ENCODE measurements at places on chromosomes 7 and 10. TPM values are rescaled to one million over a fixed set of nuclear protein-coding genes. Genes with fewer than 3 reads are reported as not detected.

- no peak for DNase-seq
These were observed 4.1 kb downstream of the IL6 start for GRCh38 chr7:22730921-22731654.

DNA sequence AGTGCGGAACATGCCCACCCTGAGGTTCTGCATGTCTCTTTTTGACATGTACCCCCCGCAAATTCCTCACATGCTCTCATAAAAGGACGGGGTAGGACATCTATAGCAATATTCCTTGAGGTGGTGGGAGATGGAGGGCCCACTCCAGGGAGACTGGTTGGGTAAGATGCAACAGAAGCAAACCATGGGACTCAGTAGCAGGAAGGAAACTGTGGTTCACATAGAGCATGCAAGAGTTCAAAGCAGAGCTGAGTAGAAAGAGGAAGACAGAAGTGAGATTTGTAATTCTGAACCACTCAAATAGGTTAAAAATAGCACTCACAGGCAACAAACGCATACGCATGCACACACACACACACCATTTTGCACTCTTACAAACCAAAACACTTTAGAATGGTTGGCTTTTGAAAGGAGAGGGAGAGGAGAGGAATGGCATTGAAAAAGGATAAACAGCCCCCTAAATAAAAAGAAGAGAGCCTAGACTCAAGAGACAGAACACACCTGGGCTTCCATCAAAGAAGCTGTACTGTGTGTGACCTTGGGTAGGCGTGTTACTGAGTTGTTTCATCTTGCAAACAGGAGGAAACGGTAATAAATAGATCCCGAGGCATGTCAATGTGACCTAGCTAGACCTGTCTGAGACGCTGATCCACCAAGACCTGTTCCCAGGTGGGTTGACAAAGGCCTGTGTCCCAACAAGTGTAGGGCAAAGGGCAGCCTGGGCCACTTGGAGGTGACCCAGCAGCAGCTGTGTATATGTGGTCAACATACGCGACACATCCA, 77.6 kb upstream of the LRRC4 start:
- DNase-seq, result no peak

- DNase-seq, result no peak
These were observed 482.6 kb downstream of the RPS24 start for GRCh38 chr10:78516236-78516635.

- DNase-seq, result no peak
These were observed 49.4 kb downstream of the SPAM1 start for GRCh38 chr7:123974326-123974908.

DNA sequence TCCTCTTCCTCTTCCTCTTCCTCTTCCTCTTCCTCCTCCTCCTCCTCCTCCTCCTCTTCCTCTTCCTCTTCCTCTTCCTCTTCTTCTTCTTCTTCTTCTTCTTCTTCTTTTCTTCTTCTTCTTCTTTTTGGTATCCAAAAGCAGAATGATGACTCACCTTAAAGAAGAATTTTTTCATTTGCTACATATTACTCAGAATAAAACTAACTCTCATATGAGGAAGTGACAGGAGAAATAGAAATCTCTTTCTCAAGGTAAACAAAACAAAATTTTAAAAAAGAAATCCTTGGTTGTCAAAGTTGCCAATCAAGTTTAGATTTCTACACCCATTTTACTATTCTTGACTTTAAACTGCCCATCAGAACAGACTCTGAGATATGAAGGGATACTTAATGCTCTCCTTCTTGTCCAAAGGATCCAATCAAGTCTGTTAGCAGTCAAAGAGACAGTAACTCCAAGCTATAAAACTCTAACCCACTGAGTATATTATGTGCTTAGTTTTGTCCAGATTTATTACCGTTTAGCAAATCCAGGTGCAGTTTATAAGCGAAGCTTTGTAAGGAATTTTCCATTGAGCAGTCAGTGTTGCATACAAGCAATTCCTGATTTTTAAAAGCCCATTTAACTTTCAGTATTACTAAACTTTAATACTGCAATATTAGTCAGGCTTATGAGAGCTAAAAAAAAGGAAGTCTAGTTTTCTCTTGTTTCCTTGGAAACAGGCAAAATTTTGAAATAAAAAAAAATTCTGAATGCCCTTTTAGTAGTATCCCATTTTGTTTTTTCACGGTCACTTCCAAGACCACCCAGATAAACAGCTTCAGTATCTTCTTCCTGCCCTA, 43.1 kb upstream of the SNX13 start:
- no peak for DNase-seq

DNA sequence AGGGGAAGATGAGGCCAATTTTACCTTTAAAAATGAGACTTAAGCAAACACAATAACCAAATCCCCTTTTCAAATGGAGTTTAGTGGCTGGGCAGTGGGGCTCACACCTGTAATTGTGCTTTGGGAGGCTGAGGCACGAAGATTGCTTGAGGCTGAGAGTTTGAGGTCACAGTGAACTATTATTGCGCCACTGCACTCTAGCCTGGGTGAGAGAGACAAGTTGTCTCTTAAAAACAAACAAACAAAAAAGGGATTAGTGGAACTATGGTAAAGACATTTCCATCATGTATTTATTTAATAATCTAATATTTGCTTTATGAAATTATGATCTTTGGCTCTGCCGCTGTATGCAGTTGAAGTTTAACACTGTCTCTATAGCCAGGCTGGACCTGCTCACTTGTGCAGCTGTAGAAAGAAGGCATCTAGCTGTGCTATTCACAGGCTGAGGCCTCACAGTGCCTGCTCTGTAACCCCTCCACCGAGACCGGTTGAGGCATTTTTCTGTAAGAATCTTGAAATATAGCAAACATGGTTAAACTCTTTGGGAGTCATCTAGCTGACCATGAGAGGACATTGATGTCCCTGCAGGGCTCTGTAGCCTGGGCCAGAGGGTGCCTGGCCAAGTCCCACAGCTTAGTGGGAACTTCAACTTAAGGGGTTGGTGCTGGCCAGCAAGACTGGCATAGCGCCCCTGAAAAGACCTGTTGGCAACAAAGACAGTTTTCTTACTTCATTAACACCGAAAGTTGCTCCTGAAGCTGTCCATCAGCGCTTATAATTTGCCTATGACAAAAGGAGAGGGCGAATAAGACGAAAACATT, 131.8 kb downstream of the BMPER start:
- no peak for DNase-seq

The DMBT1 gene
- not detected for total RNA-seq

The AQP1 gene
- 0.62 TPM for total RNA-seq

The CPVL gene
- total RNA-seq, result not detected

The OPALIN gene
- not detected for total RNA-seq

The PLPP4 gene
- total RNA-seq, result not detected

DNA sequence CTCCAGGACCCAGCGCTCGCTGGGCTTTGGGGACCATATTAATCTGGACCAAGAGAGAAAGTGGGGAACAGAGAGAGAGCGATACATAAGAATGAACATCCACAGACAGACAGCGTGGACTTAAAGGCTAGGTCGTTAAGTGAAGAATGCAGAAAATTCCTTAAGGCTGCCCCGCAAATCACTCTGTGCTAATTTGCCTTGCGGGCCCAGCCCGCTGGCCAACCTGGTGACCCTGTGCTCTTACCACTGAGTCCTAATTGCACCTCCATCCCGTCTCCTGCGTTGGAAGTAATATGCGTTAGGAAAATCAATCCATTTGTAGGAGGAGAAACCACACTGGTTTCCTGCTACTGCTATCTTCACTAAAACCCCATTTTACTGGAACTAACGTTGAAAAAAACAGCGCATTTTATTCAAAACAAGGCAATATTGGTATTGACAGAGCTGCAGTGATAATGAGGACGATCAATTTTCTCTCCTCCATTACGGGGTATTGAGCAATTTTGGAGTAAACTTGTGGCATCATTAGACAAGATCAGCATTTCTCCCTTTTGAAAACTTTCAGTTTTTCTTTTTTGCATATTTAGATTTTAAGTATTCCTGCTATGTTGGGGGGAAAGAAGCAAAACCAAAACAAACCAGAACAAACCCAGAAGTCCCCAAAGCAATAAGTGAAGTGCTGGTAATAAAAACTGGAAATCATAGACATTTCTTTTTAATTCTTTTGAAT, 85.2 kb downstream of the WDFY4 start:
- no peak for DNase-seq

DNA sequence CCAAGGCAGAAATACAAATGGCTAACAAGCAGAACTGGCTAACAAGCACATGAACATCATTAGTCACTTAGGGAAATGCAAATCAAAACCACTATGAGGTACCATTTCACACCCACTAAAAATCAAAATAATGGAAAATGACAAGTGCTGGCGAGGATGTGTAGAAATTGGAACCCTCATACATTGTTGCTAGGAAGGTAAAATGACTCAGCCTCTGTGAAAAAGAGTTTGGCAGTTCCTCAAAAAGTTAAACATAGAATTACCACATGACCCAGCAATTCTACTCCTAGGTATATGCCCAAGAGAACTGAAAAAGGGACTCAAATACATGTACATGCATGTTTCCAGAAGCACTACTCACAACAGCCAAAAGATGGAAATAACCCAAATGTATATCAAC, 52.8 kb upstream of the ANAPC16 start:
- DNase-seq, result no peak

The ZMYND11 gene
- total RNA-seq, result 15.9 TPM
